ENCODE measurements at places on chromosomes 3 and 15.

- no peak for DNase-seq
These were observed 110.6 kb upstream of the MEF2A start for GRCh38 chr15:99454941-99455788.

DNA sequence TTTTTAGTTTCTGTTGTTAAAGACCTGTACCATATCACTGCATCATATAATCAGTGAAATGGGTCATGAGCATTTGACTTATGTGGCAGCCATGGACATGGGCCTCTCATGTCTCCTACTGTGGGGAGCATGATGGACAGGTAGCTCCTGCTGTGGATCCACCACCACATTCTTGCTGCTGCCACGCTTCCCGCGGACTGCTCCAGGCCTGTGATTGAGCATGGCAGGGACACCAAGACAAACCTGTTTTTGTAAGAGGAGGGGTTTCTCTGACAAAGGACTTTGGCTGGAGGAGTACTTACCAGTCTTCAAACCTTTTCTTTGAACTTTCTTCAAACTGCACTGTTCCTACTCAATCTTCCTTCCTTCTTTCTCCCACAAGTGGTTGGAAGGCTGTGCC is 17.9 kb upstream of the P2RY14 start:
- DNase-seq = no peak

GRCh38 chr3:3906171-3906570 is 106.9 kb downstream of the LRRN1 start:
- no peak for DNase-seq

DNA sequence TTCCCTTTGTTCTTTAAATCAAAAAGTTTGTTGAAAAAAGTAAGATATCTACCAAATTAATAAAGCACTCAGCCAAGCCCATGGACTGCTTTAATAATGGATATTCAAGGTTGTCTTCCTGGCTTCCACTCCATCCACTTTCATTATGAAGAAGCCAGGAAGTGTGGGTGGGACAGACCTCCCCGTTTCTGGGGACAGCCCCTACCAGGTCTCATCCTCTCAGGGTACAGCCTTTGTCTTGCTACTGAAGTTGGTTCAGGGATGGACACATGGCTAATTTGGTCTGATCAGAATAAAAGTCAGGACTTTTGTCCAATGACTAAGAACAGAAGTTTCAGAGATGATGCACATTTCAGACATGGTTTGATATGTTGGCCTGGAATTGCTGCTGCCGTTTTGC is 32.6 kb downstream of the CCNB2 start:
- DNase-seq = no peak

DNA sequence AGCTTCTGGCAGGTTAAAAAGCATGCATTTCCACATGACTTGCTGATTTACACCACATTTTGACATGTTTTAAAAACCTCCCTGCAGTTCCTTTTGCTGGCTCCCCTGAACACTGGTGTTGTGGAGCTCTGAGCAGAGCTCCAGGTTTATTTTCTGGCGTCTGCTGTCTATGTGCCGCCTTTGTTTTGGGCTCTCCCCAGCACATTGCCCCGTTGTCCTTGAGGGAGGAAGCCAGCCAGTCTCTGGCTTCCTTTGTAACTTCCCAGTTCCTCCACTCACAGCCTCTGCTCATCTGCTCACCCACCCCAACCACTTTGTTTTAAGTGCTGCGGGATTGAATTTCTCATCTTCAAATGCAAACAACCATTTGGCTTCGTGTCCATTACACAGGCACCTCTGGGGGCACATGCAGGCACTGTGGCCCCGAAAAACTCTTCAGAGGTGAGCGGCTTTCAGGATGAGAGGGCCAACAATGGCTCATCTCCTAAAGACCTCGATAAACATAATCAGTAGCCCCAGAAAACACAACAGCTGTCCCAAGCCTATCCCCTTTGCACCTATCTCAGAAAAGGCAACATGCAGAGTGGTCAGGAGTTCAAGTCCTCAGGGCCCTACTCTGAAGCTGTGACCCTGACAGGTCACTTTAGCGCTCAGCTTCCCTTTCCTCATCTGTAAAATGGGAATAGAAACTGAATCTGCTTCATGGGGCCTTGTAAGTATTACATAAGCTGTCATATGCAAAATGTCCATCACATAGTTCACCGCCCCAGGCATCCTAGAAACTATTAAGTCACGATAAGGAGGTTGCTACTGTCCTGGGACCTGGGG is 1.3 kb upstream of the MEF2A start:
- peak; percentile 74 for DNase-seq

DNA sequence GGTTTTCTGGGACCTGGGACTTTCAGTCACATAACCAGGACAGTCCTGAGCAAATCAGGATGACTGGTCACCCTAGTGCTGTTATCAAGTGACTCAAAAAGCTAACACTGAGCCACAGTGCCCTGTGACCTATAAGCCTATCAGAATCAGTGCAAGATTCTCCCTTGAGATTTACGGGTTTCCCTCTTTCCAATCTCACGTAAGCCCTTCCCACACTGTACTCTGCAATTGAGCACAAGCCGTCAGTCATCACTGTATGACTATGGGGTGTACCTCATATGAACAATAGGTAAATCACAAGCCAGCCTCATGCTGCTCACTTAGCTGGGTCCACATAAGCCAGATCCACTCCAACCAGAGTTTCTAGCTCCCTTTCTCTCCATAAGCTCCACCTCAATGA is 21.0 kb upstream of the CLDN18 start:
- DNase-seq = no peak

Measured in naive B cell (primary cell).